Right hindlimb (tissue), 1 donor: ENCODE measurements at places on chromosomes 7 and 10.

DNA sequence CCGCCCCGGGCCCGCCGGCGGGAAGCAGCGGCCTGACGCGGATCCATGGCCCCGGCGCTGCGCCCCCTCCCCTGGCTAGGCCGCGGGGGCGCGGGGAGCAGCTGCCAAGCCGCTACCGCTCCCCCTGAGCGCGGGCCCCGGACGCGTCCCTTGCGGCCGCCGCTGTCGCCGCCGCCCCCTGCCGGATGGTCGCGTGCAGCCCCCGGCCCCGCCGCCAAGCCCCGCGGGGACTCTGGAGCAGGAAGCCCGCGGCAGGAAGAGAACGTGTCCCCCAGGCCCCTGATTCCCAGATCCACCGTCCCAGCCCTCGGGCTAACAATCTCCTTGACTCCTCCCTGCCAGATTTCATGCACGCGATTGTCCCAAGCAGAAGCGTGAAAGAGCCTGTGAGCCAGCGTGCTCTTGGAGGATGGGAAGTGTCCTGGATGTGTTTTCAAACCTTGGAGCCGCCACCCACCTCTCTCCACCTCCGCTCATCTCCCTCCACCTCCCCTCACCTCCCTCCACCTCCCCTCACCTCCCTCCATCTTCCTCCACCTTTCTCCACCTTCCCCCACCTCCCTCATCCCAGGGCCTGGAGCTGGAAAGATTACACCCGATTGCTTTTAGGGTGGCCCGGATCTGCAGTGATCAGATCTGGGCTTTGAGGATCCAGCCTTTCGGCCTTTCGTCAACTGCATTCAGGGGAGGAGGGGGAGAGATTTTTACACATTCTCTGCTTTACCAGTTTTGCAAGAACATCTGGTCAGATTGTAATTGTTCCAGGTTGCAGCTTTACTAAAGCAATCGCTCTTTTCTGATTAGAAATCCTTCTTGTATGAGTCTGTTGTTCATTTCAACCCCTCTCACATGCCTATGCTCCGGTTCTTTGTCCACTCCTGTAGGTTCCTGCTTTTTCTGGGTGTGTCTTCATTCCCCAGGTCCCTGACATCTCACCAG lies 570 bp upstream of the PRTFDC1 start:
- DNase-seq, result peak; percentile 82

DNA sequence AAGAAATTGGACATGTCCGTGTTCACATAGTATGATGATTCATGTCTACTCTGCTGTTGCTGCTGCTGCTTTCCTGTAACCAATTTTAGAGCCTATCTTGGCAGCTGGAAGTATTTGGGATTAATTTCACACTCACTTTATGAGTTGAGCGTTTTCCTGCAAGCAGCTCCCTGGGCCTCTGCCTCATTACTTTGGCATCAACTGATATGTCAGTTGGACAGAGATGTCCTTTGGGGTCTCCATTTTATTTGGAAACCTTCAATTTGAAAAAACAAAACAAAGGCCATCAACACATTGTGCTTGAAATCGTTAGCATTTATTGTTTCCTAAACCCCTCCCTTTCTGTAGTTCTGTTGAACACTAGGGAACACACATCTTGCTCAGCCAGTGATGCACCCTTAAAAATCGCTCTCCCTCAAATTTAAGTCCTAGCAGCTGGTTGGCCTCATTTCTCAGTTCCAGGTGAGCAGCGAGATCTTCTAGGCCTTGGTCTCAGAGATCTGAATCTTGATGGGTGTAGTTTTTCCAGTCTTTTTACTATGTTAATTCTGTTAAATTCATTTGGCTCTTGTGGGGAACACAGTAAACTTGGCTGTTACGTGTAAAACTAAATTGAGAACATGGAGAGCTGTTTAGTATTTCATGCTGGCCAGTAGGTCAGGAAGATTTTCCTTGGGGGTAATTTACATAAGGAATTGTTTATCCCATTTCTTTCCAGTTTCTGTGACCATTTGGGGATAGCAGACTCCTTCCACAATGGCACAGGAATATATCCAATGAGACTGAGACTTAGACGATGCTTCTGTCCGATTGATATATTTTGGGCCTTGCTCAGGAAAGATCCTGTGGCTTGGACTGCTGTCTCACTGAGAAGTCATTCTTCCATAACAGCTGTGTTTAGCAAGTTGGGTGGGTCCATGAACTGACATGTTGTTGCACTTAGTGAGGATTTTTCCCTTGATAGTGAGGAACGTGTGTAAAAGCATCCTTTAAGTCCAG lies 371.6 kb downstream of the BBS9 start:
- peak; percentile 72 for DNase-seq

- DNase-seq, result no peak
Measured at GRCh38 chr7:30650421-30650808, 31.8 kb downstream of the CRHR2 start.

DNA sequence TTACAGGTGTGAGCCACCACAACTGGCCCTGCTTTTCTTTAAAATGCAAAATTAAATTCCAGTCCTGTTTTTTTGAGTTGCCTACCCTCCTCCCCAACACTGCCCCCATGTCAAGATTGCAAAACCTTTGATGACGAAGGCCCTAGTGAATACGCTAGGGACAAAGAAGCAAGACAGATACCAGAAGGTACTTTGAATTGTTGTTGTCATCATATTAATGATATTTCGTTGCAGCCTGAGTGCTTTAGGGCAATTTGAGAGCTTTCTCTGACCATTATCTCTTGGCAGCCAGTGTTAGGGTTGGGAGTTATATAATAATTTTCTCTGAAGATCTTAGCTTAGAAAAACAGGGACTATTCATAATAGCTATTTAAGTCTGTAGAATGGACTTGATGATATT lies 7.1 kb downstream of the CCSER2 start:
- no peak for DNase-seq

DNA sequence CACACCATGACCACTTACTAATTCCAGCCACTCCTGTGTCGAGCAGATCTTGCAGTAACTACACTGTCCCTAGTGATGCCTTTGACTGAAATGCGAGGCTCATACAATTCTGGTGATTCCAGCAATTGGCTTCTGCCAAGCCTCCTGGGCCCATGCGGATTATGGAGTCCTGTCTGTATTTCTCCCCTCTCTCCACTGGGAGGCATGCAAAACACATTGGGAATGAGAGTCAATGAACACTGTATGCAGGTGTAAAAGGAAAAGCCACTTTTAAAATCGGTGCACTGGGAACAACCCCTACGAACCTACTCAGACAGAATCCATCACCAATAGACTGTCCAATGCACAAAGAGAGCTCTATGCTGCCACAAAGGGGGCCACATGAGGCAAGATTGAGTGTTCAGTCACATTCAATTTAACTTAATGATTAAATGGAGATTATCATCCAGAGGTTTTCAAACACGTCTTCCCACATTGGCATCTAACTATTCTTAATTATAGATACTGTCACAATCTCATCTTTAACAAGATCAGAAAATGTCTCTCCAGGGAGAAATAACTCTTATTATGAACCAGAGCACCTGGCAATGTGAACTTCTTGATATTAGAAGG lies 550.6 kb downstream of the GLRX3 start:
- DNase-seq, result no peak

DNA sequence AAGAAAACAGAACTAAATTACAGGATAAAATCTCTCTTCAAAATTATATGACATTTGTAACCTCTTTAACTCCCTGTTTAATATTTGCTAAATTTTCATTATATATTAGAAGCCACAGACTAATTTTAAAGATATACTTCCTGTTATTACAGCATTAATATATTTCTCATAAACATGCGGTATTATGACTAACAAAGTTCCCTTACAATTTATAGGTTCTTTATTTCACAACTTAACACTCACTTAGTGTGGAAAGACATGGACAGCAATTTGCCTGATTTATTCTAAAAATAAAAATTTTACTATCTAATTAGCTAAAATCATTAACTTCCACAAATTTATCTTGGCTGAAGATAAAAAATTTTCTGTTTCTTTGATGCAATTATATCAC lies 29.0 kb downstream of the CTNNA3 start:
- DNase-seq, result no peak

- DNase-seq, result no peak
Measured at GRCh38 chr7:130133029-130133782, 62.9 kb downstream of the KLHDC10 start.

- no peak for DNase-seq
Measured at GRCh38 chr7:156475666-156476065, 164.9 kb upstream of the RNF32 start.

DNA sequence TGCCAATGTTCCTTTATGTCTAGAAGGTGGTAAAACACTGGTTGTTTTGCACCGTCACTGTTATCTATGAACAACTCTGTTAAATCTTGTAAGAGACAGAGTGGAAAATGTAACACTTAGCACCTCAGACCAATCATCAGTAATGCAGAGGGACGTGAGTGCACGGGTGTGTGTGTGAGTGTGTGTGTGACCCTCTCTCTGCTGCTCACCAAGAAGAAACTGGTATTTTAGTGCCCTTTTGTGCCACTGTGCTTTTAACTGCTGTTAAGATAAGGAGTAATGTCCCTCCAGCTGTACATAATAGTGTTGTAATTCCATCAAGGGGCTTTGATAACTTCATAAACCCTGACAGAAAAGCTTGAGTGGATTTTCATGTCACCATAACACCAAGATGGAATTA lies 130.1 kb downstream of the CREB5 start:
- no peak for DNase-seq

GRCh38 chr10:112115781-112116385 lies 67.7 kb downstream of the GPAM start:
- no peak for DNase-seq
